ENCODE measurements at places on chromosomes 7 and 10.
A peak's percentile ranks its signal among the peaks of the same experiment; 100 is the strongest.

GRCh38 chr7:131802195-131802864, 245.9 kb upstream of the PODXL start:
- DNase-seq = no peak

- DNase-seq = no peak
Measured at GRCh38 chr10:110613996-110614495, 30.1 kb upstream of the RBM20 start.

DNA sequence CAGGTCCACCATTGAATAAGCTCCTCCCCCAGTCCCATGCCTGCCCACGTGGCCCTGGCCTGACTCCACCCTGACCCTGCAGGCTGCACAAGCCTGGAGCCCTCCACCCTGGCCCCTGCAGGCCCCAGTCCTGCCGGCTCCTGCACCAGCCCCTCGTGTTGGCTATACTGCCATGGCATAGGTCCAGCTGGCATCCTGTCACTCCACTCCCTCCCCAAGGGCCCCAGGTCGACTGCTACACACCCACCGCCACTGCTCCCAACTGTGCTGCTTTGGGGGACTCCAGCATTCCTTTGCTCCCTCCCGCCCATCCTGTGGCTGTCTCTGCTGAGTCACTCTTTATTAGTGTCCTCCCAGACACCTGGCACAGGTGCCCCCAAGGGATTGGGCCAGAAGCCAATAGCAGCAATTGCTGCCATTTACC, 32.4 kb upstream of the HSPA12A start:
- no peak for DNase-seq

DNA sequence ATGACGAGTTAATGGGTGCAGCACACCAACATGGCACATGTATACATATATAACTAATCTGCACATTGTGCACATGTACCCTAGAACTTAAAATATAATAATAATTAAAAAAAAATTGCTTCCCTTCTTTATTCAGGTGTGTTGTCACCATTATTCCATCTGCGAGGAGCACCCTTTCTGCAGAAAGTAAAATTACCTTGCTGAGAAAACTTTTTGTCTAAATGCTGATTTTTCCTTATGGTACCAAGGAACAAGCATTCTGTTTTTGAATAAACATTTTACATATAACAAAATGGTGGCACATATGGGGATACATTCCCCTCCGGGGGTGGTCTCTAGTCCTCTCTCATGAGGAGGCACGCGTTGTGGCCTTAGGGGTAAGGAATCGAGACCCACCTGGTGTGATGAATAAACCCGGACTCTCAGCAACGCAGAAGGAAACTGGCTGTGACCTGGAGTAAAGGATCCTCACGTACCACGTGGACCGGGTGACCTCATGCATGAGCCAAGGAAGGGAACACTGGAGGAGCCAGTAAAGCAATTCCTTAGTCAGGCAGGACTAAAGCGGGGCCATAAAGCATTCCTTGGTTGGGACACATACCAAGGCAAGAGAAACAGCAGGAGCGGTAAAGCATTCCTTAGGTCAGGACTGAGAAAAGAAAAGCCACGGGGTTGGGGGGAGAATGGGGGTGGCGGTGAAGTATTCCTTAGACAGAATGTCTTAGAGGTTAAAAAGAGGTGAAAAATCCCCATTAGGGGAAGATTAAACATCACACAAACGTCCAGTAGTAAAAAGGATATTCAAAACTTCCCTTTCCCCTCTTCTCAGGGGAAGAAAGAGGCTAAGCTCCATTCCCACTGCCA, 20.8 kb upstream of the OPTN start:
- DNase-seq = peak; percentile 31

DNA sequence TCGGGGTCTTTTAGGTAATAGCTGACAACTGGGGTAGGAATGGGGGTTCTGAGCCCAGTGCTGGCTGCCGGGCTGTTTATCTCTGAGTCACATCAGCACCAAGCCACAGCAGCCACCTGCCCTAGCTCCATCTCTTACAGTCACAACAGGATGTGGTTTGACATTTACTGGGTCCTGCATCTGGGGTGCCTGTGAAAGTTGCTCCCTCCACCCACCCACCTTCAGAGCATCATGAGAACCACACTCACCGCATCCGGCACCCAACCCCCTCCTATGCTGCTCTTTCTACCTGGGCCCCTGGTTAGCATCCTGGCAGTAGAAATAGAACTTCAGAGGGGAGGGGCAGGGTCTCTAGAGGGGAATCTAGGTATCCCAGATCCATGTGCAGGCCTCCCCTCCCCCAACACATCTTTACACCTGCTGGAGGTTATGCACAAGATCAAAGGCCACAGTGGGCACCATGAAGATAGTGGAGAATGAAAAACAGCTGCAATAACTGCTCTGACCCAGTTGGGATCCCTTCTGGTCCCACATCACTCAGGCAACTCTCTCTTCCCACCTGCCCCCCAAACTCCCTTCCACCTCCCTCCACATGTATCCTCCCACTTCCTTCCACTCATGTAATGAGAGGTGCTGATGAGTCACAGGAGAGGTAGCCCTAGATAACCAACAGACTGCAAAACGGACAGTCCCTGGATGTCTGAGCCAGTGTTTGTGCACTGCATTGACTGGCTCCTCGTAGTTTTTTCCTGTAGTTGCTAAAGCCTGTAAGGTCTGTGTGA, 38.2 kb downstream of the PRSS2 start:
- DNase-seq = no peak

- DNase-seq = no peak
Measured at GRCh38 chr10:125844751-125845221, 21.4 kb downstream of the BCCIP start.

DNA sequence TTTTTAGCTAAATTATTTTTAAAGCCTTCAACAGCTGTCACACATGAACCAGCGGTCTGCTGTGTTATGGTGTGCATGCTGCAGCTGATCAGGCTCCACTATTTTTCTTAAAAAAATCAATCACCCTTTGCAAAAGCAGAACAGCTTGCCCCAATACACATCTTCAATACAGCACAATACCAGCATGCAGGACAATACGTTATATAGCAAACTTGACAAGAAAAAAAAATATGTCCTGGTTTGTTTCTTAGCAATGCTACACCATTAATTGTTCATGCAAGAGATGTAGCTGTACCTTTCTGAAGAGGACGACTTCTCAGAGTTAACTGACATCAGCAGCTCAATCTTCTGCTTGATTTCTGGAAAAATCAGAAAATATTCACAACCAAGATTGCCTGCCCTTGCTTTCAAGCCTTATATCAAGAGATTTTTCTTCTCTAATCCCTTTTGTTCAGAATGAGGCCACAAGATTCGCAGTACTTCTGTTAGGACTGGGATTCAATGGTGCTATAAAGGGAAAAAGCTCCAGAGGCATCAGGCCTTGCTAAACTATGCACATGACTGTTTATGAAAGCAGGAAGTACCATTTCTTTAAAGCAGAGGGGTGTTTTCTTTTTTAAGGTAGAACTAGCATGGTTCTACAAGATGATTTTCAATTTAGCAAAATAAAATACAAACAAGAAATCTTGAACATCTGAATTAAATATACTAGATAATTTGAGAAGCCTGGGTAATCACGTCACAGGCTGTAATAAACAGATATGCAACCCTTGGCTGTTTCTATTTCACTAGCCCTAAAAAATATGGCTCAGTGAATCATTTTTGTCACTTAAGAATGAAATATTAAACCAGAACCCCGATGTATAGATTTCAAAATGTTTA, 120.0 kb downstream of the SRPK2 start:
- DNase-seq = peak; percentile 56

GRCh38 chr10:127908106-127908958, 1.4 kb downstream of the PTPRE start:
- no peak for DNase-seq

DNA sequence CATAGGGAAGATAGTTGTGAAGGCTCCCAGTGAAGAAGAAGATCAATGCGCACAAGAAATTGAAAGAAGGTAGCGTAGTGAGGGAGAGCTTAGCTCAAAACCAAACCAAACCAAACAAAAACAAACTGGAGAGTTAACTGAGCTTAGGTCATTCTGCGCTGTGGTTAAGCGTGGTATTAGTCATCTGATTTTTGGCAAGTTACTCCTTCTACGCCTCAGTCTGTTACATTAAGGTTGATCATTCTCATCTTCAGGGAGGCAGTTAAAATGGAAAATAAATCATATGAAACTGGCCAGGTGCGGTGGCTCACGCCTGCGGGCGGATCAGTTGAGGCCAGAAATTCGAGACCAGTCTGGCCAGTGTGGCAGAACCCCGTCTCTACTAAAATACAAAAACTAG, 259.7 kb downstream of the EXOC4 start:
- no peak for DNase-seq

DNA sequence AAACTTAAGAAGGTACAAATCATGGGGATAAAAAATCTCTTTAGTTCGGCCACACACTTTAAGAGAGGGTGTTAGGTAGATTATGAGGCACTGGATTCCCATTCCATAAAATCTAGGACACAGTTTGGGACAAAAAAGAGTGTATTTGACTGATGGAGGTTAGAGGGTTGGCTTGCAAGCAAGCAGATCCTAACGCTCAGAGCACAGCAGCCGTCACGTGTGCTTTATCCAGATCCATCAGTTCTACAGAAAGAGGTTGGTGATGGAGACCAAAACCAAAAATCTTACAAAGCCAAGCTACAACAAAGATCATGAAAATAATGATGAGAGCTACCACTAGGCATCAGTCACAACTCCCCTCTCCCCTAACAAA, 549.4 kb downstream of the TNS3 start:
- DNase-seq = no peak

DNA sequence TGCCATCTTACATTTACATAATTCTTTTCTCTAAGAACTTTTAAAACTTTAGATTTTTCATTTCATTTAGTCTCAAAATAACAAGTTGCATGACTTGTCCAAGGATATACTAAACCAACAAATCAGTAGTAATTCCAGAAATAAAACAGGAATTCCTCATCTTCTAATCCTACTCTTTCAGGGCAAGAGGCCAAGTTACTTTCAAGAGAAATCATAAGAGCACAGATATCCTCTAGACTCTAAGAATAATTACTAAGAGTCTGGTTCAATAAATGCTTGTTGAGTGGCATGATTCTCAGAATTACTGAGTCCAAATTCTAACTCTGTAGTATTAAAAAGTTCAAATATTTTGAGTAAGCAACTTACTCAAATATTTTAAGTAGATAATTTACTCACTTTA, 12.9 kb downstream of the PDZD8 start:
- no peak for DNase-seq

- DNase-seq = no peak
Measured at GRCh38 chr7:108266491-108266890, 136.3 kb upstream of the LAMB4 start.

DNA sequence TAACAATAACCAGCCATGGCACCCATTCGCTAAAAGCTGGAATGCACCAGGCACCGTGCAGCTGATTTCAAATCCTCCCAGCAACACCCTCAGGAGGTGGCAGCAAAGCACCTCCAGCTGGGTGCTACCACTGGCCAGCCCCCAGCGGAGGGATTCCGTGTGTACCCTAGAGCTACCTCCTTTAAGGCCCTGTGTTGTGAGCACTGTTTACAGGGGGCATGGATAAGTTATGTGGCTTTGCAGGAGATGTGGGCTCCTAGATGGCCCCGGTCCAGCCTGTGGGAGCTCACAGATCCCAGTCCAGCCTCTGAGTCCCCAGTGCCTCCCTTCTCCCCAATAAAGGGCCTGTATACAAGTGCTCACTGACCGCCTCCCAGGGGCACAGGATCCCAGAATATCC, 27.1 kb downstream of the TNRC18 start:
- no peak for DNase-seq

GRCh38 chr7:24346129-24346528, 62.1 kb downstream of the NPY start:
- no peak for DNase-seq

- DNase-seq = no peak
Measured at GRCh38 chr7:36884351-36884750, 160.1 kb upstream of the AOAH start.

- DNase-seq = no peak
Measured at GRCh38 chr7:15795393-15795792, 108.9 kb upstream of the MEOX2 start.

- no peak for DNase-seq
Measured at GRCh38 chr10:85510682-85511081, 855.9 kb downstream of the GRID1 start.

- DNase-seq = no peak
Measured at GRCh38 chr10:77527839-77528238, 109.8 kb downstream of the KCNMA1 start.

GRCh38 chr7:98400542-98401340, at the start of gene BAIAP2L1:
Gene BAIAP2L1 (minus strand): TSS chr7:98401090. CDS start chr7:98400852, 238 bp downstream.
- DNase-seq = peak; percentile 74

- no peak for DNase-seq
Measured at GRCh38 chr10:60444494-60445064, 54.9 kb upstream of the ANK3 start.

DNA sequence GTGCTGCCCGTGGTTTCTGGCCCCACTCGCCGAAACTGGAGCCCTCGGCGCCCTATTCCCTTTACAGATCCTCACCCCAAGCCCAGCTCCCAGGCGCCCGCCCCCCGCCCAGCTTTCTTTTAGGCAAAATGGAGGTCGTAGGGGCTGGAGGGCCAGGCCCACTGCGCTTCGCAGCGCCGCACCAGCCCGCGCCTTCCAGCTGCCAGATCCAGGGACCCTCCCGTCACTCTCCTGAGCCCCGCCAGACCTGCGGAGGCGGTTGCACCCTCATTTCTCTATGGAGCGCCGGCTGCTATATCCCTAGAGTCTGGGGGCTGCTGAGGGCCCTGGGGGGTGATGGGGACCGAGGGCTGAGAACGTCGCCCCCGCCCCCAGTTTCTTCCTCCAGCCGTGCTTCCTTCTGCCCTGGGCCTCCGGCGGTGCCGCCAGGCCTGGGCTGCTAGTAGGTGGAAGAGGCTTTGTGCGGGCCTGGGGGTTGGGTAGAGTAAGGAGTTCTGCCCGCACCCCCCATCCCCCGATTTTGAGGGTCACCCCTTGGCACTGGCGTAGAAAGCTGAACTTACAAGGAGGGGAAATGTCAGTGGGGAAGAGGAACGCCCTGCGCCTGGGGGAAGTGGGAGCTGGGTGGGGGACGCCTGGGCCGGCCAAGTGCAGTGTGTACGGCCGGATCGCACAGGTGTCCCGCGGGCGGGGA, 1.0 kb downstream of the GNB2 start:
- DNase-seq = no peak

DNA sequence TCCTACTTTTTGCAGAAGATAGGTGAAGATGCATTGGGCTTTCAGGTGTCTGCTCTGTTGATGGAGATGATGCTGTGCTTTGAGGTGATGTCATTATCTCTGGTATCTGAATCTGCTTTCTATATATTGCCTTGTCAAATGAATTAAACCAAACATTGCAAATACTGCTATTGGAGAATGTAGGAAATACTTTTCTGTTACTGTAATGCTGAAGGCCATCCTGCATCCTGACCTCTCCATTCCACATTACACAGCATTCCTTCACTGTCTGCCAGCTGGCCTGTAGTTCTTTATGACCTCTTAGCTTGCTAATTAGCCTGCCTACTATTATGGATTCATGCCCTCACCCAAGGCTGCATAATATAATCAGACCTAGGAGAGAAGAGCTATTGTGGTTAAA, 73.2 kb downstream of the VCL start:
- DNase-seq = peak; percentile 47

- no peak for DNase-seq
Measured at GRCh38 chr7:71547426-71547825, 415.5 kb downstream of the GALNT17 start.

DNA sequence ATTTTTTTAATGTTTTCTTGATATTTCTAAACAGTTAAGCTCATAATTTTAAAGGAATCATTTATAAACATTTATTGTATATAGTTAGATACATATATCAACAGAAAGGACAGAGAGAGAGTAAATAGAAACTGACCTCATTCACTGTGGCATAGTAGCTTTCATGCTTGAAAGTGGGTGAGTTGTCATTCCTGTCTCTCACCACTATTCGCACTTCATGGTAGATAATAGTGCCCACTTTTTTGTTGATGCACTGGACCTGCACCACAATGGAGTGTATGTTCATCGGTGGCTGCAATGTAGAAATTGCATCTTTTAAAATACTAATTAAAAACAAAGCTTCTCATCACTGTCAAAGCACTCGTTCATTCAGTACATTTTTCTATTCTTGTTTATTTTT, 432.0 kb downstream of the PCDH15 start:
- no peak for DNase-seq
